Activated CD4-positive, alpha-beta T cell treated with anti-CD3 and anti-CD28 coated beads, Interleukin-2, amount 50 U/mL, for 24 hours (primary cell): ENCODE measurements at places on chromosomes 6 and 20.

GRCh38 chr20:57003012-57003411 is 263.4 kb downstream of the BMP7 start:
- no peak for DNase-seq

GRCh38 chr6:42028234-42029061 is 21.9 kb upstream of the TAF8 start:
- no peak for DNase-seq

- no peak for DNase-seq
Observed at GRCh38 chr6:4108561-4109093, 26.7 kb downstream of the ECI2 start.

DNA sequence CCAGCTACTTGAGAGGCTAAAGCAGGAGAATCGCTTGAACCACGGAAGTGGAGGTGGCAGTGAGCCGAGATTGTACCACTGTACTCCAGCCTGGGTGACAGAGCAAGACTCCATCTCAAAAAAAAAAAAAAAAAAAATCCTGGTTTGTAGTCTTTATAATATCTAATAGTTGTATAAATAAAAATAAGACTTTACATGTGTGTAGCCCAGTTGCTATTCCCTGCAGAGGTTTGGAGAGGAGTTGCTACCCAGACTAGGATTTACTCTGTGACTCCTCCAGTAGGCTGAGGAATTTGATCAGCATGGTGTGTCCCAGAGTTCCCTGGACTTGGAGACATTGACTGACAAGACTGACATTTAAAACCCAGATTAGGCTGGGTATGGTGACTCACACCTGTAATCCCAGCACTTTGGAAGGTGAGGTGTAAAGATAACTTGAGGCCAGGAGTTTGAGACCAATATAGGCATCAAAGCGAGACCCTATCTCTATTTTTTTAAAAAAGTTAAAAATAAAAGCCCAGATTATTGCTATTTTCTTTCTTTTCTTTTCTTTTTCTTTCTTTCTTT is 10.2 kb downstream of the CHMP4B start:
- no peak for DNase-seq

DNA sequence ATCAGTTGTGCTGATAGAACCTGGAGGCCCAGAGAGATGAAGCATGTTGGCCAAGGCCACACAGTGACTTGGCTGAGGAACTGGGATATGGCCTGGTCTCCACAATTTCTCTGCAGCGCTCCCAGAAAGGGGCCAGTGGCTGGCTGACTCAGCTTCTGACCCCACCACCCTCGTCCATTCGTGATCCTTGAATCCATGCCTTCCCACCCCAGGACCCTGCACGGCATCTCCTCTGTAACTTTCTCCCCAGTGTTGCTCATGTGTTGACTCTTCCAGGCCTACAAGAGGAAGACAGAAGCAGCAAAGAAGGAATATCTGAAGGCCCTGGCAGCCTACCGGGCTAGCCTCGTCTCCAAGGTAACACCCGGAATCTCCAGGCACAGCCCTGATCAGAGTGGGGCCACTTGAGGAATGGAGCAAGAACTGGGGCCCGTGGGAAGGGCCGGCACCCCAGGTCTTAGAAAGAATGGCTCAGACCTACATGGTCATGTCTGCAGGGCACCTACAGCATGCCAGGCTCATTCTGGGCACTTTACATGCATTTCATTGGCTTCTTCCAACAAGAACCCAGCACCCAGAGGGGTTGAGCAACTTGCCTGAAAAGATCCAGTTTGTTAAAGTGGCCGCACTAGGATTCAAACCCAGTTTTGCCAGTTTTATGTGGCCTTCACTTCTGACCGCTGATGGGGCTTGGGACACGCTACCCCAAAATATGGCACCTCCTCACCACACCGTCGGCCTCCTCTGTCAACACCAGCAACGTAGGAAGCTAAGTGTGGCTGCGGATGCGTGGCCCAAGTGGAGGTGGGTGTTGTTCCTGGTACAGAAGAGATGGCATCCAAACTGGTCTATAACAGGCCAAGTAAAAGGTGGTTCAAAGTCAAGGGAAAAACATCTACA is 122.2 kb downstream of the JPH2 start:
- DNase-seq: no peak

- DNase-seq: no peak
Observed at GRCh38 chr6:7249391-7249790, 63.6 kb downstream of the SSR1 start.

GRCh38 chr6:5457041-5457440 is 195.7 kb downstream of the FARS2 start:
- DNase-seq: no peak

- no peak for DNase-seq
Observed at GRCh38 chr6:84882768-84883766, 118.7 kb upstream of the TBX18 start.

DNA sequence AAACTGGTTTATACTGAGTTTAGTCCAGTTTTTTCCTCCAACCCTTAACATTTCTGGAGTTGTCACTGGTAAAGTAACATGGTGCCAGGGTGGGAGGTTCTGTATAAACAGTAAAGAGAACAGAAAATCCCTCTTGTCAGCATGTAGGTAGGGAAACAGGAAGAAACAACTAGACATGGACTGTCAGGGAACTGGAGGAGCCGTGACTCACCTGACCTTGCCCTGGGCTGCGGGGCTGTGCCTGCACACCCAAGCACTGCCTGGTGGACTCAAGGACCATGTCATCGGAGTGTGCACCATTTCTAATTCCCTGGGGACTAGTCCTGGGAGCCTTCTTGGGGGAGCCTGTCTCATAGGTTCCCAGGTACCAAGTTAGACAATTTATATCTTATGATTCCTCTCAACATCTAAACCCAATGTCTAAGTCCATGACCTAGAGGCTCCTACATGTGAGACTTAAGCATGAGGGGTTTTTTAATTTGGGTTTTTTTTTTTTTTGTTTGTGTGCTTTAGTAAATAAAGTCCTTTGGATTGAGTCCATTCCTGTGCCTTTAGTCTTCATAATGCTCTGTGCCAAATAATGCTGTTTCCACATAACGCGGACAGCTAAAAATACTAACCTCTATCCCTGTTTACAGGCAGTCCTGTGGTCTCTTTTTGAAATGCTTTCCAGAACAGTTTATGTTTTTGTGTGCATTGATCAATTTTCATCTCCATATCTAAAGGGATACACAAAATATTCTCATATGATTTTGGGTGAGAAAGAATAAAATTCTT is 136.9 kb upstream of the SUPT3H start:
- DNase-seq: no peak

GRCh38 chr6:18564775-18565174 is 177.6 kb downstream of the RNF144B start:
- DNase-seq: no peak

DNA sequence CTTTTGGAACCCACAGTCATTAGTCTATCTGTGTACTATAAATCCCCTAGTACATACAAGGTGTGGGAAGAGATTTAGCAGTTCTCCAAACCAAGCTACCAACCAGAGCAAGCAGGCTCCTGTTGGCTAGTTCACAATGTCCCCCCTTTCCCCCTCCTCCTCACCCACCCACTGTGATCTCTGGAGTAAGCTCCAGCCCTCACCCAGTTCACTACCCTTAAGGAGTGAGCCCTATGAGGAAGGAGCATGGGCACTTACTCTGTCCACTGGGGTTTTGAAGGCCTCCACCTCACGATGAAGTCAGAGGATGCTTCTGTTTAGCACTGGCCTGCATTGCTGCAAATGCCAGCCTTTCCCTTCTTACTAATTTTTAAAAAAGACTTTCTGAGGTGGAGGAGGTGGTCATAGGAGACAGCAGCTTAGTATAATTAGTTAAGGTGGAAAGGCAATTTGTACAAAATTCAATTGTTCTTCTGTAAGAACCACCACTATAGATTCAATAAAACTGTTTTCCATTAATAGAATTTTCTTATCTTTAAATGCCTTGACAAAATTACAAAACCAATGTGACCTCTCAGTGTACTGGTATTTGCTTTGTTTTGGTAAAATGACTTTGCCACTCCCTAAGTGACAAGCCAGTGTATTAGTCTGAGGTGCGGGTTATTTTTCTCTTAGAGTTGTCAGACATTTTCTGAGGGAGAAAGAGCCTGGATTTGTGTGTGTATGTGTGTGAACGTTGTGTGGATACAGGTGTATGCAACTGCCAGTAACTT is 86.2 kb downstream of the TULP4 start:
- DNase-seq: no peak

DNA sequence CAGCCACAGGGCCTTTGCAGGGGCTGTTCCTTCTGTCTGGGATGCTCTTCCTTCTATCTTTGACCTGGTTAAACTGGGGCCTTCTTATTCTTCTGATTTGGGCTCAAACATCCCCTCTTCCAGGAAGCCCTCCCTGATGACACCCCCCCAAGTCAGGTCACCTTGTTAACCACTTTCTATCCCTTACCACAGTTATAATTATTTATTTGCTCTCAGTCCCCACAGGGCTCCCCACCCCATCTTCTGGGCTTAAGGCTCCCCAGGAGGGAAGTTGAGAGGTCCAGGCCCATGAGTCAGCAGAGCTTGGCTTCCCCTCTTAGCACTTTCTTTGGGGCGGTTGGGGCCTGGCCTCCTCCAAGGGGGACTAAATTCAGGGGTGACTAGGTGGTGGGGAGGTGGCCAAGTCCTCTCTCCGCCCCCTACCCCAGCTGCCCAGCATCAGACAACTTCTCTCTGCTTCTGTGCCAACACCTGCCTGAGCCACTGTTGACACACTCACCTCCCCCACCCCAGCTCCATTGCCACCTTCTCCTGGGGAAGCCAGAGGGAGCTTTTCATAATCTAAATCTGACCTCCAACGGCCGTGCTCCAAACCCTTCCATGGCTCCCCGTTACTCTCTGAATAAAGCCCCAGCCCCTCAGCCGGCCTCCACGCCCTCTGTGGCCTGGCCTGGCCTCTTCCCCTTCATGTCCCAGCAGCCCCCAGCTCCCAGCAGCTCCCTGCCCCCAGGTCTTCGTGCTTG is 70.0 kb downstream of the CEBPB start:
- DNase-seq: no peak

- DNase-seq: no peak
Observed at GRCh38 chr6:133753756-133754155, 135.2 kb upstream of the TCF21 start.

DNA sequence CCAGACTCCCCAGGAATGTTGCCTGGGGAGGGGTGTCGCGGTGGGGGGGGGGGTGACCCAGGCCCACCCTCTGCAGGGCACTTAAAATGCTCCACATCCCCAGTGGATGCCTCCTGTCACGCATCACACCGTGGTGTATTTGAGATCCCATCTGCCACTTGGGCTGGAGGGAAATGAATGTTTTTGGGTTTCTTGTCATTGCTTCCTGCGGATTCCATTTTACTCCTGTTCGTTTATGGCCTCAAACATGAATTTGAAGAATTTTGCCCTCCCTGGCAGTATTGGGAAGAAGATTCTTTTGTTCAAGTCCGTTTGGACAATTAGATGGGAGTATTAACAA is 544 bp upstream of the KHDC1 start:
- DNase-seq: no peak

GRCh38 chr20:60062431-60063047 is 104.3 kb downstream of the CDH26 start:
- no peak for DNase-seq

- DNase-seq: no peak
Observed at GRCh38 chr6:46556053-46556452, 64.8 kb upstream of the RCAN2 start.

DNA sequence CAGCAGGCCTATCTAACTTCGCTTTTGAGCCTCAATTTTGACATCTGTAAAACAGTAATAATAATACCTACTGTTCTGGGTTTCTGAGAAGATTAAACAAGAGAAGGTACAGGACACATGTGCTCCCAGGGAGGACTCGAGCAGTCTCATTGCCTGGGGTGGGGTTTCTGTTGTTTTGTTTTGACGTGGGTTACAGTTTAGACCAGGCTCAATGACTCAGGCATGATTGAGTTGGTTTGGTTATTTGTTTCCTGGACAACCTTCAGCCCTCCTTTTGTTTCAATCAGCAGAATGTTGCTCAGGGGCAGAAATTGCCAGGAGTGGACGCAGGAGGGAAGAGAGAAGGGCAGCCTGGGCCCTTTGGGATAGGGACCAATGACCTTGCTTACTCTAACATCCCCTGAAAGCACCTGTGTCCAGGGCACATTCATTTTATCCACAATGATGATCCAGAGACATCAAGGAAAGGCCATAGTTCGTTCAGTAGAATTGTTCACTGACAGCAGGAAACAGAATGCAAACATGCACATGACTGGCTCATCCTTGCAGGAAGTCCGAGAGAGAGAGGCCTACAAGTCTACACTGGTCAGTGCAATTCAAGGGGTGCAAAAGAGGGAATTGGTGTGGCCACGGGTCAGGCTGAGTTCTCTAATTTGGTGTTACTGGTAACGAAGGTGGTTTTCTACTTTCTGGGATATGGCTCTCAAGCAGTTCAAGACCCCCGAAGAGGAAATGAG is 74.5 kb upstream of the MRPS10 start:
- DNase-seq: no peak

DNA sequence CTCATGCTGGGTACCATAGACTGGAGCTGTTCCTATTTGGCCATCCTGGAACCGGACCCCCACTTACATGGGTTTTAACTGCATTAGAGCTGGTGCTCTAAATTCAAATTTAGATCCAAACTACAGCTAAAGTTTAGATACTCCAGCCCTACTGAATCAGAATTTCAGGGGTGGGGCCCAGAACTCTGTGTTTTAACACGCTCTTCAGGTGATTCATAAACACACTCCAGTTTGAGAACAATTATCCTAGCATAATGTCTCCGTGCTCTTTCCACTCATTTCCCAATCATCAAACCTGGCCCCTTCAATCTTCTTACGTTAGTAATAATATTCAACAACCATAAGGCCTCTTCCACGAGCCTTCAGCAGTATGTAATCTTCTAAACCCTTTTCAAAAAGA is 15.3 kb downstream of the TRPC4AP start:
- DNase-seq: no peak

- DNase-seq: peak; percentile 57
Observed at GRCh38 chr6:32415521-32416019, 8.6 kb upstream of the BTNL2 start.

GRCh38 chr20:19277381-19277780 is 64.9 kb downstream of the SLC24A3 start:
- no peak for DNase-seq

- no peak for DNase-seq
Observed at GRCh38 chr20:3156811-3157619, 2.6 kb downstream of the FASTKD5 start.

DNA sequence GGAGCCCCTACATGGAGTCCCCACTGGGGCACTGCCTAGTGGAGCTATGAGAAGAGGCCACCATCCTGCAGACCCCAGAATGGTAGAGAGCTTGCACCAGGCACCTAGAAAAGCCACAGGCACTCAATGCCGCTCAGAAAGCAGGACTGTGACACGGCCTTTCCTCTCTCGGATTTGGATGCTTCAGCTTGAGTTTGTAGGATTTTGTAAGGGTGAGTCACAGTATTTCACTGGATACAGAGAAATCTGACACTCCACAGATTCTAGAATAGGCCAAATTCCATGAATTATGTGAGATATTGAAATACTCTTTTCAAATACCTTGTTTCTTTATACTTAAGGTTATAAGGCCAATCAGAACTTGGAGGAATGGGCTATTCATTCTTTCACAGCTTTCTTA is 424.5 kb downstream of the HTR1B start:
- no peak for DNase-seq
